ENCODE measurements at places on chromosomes 7 and 10. TPM values are rescaled to one million over a fixed set of nuclear protein-coding genes. Genes with fewer than 3 reads are reported as not detected.

The PDZD7 gene
- total RNA-seq = 0.88 TPM

The SFRP4 gene
- not detected for total RNA-seq

The FZD8 gene
- 8.6 TPM for total RNA-seq

GRCh38 chr7:137798073-137798763, 48.6 kb downstream of the DGKI start:
- H3K4me3 ChIP-seq = no peak overlapping the region
- no peaks in the 10 kb centered on the region for H3K27me3 ChIP-seq

- H3K4me1 ChIP-seq = no peaks in the 10 kb centered on the region
- H3K27me3 ChIP-seq = no peaks in the 10 kb centered on the region
- no peak overlapping the region for H3K27ac ChIP-seq
- H3K36me3 ChIP-seq = peaks cover 4% of the 10 kb centered on the region
Measured at GRCh38 chr7:82345886-82346285, 97.7 kb downstream of the CACNA2D1 start.

DNA sequence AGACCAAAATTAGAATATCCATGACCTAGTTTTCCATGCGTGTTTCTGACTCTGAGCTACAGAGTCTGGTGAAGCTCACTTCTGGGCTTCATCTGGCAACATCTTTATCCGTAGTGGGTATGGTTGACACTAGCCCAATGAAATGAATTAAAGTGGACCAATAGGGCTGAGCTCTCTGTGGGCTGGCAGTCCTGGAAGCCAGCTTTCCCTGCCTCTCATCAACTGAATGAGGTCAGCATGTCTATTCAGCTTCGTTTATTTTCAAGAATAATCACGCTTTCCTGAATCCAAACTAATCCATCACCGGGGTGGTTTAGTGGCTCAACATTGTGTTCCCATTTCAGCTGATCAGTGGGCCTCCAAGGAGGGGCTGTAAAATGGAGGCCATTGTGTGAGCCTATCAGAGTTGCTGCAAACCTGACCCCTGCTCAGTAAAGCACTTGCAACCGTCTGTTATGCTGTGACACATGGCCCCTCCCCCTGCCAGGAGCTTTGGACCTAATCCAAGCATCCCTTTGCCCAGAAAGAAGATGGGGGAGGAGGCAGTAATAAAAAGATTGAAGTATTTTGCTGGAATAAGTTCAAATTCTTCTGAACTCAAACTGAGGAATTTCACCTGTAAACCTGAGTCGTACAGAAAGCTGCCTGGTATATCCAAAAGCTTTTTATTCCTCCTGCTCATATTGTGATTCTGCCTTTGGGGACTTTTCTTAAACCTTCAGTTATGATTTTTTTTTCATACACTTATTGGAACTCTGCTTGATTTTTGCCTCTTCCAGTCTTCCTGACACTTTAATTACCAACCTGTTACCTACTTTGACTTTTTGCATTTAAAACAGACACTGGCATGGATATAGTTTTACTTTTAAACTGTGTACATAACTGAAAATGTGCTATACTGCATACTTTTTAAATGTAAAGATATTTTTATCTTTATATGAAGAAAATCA, 35.5 kb downstream of the CAV1 start:
- H3K4me3 ChIP-seq = no peak overlapping the region
- no peaks in the 10 kb centered on the region for H3K27me3 ChIP-seq
- H3K4me1 ChIP-seq = no peaks in the 10 kb centered on the region
- H3K36me3 ChIP-seq = no peaks in the 10 kb centered on the region
- DNase-seq = no peak

GRCh38 chr7:95476904-95477594, 8.7 kb upstream of the ASB4 start:
- no peak for DNase-seq
- no peaks in the 10 kb centered on the region for H3K27me3 ChIP-seq
- no peaks in the 10 kb centered on the region for H3K4me1 ChIP-seq
- H3K36me3 ChIP-seq = no peaks in the 10 kb centered on the region
- no peak overlapping the region for H3K27ac ChIP-seq

- DNase-seq = no peak
- no peaks in the 10 kb centered on the region for H3K36me3 ChIP-seq
- no peak overlapping the region for H3K27ac ChIP-seq
- H3K4me1 ChIP-seq = no peaks in the 10 kb centered on the region
- H3K27me3 ChIP-seq = no peaks in the 10 kb centered on the region
- H3K4me3 ChIP-seq = no peak overlapping the region
Measured at GRCh38 chr7:120344276-120344675, 71.3 kb downstream of the KCND2 start.

DNA sequence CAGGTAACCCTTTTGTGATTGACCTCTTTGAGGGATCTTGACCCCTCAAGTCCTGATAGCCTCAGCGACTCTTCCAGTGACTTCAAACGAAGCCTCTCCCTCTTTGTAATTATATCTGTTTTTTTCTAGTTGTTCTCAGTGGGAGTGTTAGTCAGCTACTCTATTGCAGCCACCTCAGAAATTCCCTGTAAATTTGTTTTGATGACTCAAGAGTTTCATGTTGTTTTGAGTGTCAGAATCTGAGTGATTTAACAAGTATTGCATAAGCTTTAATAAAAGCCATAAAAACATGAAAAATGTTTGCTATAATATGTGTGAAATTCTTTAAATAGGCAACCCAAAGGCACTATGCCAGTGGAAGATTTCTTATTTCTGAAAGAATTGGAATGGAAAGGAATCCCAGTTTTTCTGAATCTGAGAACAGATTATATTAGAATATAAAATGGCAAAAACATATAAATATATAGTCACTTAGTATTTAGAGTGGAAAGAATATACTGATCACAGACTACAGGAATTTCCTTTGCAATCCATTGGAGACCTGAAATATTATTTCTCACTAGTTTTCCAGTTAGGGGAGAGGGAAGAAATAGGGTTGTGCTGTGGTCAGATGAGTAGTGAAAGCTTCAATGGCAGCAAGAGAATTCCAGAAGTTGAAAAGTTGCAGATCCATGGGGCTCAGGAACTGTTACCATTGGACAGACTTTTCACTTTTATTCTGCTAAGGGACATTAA, 94.4 kb upstream of the SEMA3C start:
- no peak for DNase-seq
- H3K27ac ChIP-seq = no peak overlapping the region
- no peaks in the 10 kb centered on the region for H3K27me3 ChIP-seq
- H3K36me3 ChIP-seq = no peaks in the 10 kb centered on the region
- no peak overlapping the region for H3K4me3 ChIP-seq

DNA sequence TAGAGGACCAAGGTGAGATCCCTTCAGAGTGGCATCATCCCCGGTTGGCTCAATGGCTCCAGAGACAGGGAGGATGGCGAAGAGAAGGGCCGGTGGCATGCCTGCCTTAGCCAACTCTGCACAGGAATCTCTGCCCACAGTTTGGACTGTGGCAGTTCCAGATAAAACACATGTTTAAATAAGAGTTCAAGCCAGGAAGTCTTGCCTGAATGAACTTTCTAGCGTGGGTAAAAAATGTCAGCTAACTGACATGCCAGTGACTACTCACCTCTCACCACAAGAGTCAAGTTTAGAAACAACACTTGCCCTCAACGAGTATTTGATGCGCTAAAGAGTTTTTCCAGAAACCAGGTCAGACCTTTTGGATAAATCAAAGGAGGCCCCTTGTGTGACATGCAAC, 3.0 kb downstream of the NOD1 start:
- no peak for DNase-seq
- no peak overlapping the region for H3K27ac ChIP-seq
- H3K4me3 ChIP-seq = no peak overlapping the region
- peaks cover 2% of the 10 kb centered on the region for H3K4me1 ChIP-seq
- no peaks in the 10 kb centered on the region for H3K36me3 ChIP-seq

All from H1 (cell line).